ENCODE measurements at places on chromosomes 16 and 17.

DNA sequence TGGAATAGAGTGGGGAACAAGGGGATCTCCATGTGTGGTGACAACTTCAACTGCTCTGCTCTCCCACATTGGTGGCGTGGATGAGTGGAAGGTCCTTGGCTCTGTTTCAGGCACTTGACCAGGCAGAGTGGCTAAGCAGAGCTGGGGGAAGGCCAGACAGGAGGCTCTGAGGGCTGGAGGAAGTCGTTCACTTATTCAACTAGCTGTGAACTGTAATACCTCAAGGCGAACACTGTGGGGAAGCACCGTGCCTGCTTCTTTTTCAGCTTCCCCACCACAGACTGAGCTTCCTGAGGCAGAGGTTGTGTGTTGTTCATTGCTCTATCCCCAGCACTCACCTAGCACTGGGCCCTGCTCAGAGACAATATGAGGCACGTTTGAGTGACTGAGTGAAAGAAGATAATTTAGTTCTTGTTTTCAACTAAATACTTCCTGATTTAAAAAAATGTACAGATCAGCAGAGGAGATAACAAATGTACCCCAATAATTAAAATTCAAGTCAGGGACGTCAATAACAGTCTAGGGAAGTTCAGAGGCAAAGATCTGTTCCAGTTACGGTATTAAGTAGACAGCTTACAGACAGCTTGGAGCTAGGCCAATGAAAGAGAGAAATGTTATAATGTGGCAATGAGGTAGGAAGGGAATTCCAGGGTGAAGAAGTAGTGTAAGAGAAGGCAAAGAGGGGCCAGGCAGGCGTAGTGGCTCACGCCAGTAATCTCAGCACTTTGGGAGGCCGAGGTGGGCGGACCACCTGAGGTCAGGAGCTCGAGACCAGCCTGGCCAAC is 34.7 kb downstream of the MYO18A start:
- DNase-seq, result peak; percentile 43

- no peak for DNase-seq
Measured at GRCh38 chr16:89973654-89974335, 25.2 kb downstream of the DEF8 start.

DNA sequence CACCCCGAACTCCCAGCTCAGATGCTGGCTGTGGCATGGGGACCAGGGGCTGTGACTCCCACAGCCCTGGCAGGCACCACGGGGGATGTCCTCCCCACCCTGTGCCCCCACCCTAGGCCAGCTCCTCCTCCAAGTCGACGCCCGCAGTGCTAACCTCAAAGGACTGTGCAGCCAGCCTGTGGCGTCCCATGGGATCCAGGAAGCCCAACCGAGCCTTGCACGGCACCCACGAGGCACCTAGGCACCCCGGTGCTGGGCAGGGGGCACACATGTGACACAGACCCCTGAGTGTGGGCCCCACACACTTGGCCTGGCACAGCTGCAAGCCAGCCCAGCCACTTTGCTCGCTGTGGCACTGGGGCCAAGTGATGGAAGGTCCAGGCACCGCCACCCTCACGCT is 3.9 kb downstream of the GCGR start:
- DNase-seq, result no peak

GRCh38 chr17:1724351-1724868 is at the start of gene WDR81:
Gene WDR81 (plus strand): TSS chr17:1724704. CDS start chr17:1724960, 256 bp downstream.
- peak; percentile 75 for DNase-seq

DNA sequence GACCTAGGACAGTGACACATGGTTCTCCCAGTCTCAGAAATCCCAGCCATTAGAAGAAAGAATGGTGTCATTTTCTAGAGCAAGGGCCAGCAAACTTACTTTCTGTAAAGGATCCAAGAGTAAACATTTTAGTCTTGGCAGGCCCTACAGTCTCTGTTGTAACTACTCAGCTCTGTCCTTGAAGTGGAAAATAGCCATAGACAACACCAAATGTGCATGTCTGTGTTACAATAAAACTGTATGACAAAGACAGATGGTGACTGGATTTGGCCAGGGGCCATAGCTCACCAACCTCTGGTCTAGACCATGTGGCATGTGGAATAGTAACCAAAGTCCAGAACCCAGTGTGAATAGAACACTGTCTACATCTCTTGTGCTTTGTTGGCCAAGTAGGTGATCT is 286.5 kb downstream of the HS3ST4 start:
- no peak for DNase-seq

GRCh38 chr17:50891577-50891989 is 25.4 kb upstream of the TOB1 start:
- no peak for DNase-seq

DNA sequence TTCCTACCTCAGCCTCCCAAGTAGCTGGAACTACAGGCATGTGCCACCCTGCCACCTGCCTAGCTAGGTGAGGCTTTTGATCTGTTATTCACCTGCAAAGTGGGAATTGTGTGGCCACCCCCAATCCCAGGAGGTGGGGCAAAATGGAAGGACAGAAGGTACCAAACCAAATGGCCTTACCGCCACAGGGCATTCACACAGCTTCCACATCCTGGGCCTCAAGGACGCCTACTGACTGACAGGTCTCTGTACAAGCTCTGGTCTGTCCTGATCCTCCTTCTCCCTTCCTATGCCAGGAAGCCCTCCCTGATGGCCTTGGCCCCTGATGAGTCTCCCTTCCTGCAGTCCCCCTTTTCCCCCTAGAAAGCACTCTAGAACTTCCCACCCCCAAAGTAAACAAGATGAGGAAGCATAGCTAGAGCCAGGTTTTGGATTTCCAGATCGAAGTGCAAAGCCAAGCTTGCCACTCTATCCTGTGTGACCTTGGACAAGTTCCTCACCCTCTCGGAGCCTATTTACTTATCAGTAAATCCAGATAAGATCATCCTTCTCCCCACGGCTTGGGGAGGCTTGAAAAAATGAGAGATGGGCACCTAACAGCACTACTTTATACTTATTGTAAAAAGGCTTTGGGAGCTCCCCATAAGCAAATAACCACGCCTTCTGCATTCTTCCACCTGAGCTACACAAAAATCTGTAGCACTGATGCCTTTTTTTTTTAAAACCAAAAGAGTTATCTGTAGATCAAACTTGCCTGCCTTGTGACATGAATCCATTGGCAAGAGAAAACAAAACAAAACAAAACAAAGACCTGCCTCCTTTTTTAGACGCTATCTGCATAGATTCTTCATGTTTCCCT is 4.5 kb downstream of the PLLP start:
- DNase-seq, result no peak

DNA sequence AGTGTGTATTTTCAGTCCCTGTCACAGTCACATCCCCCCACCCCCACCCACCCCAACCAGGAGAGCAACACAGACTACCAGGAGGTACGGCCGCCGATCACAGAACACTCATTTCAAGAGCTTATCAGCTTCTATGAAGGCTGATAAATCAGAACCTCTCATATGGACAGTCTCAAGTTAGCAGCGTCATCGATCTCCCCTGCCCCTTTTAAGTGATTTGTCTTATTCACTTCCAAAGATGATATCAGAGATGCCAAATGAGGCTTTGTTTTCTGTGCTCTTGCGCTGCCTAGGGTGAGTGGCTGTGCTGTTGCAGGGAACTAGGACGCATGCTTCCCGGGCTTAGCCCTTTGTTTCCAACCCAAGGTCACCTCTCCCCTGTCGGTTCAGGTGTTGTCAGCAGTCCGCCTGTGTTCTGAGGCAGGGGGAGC is 26.8 kb upstream of the PMFBP1 start:
- DNase-seq, result no peak

- DNase-seq, result peak; percentile 17
Measured at GRCh38 chr17:80720610-80721577, 176.3 kb downstream of the RPTOR start.

GRCh38 chr17:79385962-79386563 is 224.8 kb downstream of the RBFOX3 start:
- no peak for DNase-seq

- no peak for DNase-seq
Measured at GRCh38 chr16:88558457-88559442, 11.5 kb upstream of the ZC3H18 start.

DNA sequence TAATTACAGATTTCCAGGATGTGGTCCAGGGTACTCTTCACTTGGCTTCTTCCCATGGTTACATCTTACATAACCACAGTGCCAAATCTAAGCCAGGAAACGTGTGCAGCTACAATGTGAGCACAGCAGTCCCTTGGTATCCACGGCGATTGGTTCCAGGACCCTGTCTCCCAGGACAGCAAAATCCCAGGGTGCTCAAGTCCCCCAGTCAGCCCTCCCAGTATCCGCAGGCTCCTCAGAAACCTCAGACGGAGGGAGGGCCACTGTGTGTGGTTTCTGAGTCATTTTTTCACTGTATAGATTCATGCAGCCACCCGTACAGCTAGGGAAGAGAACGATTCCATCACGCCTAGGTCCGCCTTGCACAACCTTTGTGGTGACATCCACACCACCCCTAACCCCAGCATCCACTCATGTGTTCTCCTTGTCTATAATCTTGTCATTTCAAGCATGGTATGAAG is 11.1 kb upstream of the ATP2C2 start:
- DNase-seq, result no peak

- no peak for DNase-seq
Measured at GRCh38 chr16:48340054-48340453, 45.2 kb downstream of the SIAH1 start.

DNA sequence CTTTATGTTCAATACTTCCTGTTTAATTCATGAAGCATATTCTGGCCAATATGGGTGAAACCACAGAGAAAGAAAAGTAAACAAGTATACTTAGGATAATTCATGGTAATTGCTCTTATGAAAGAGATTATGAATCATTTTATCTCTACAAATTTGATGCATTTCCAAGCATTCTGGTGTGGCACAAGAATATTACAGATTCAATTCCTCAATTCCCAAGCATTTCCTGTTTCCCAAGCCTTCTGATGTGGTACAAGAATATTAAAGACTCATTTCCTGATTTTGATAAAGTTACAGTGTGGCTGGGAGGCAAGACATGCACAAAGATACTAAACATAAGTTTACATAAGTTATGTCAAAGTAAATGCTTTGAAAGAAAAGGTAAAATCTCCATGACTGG is 126.1 kb upstream of the NUDT7 start:
- DNase-seq, result no peak

- DNase-seq, result no peak
Measured at GRCh38 chr16:50071075-50071671, 5.4 kb downstream of the HEATR3 start.

DNA sequence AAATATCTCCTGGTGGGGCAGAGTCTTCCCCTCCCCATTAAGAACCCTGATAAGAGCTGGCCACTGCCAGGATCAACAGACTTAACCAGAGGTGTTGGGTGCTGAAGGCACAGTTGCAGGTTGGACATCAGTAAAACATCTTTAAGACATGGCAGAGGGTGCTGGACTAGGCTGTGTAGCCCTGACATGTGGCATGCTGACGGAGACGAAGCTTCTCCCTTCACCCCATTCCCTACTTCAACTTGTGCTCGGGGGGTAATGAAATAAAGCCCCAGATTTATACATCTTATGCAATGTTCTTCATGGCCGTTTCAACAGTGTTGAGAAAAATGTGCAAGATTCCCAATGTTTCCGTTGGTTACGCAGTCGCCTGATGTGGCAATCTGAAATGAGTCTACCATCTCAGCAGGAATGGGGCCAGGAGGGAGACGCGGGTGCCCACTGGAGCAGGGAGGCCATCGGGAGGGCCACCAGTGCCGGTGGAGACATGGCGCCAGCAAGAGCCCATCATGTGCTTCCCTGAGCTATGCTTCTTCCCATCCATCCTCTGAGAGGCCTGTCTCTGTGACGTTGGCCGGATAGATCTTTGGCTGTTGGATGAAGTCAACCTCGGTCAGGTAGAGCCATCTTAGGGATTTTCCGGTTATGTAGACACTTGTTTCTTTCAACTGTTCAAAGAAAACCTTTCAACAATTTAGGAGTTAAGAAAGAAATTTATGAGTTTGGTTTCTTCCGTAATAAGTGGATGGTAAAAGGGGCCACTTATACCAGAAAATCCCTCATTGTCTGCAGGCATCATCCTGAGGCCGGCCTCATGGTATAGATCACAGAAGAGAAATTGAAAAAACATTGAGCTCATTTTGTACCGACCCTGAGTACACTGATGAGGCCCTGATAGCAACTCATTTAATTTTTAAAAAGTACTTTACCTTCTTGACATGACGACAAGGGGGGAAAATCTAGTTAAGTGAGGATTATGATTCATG is 6.4 kb downstream of the IRF8 start:
- DNase-seq, result no peak

GRCh38 chr17:8776881-8777280 is 18.5 kb upstream of the SPDYE4 start:
- no peak for DNase-seq

DNA sequence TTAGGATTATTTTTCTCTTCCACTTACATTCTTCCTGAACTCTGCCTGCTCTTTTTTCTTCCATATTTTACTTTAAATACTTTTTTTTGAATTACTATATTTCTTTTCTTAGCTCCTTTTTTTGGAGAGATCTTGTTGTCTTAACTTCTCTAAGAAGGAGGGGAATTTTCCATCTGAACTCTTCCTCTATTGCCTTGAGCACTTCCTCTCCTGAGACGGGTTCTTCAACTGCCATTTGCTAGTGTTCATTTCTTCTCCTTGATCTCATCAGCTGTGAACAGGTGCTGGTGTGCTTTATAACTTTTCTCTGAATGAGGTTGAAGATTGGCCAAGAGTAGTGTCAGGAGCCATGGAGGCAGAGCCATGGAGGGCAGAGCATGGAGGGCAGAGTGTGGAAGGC is 15.1 kb upstream of the CD300LD start:
- no peak for DNase-seq

DNA sequence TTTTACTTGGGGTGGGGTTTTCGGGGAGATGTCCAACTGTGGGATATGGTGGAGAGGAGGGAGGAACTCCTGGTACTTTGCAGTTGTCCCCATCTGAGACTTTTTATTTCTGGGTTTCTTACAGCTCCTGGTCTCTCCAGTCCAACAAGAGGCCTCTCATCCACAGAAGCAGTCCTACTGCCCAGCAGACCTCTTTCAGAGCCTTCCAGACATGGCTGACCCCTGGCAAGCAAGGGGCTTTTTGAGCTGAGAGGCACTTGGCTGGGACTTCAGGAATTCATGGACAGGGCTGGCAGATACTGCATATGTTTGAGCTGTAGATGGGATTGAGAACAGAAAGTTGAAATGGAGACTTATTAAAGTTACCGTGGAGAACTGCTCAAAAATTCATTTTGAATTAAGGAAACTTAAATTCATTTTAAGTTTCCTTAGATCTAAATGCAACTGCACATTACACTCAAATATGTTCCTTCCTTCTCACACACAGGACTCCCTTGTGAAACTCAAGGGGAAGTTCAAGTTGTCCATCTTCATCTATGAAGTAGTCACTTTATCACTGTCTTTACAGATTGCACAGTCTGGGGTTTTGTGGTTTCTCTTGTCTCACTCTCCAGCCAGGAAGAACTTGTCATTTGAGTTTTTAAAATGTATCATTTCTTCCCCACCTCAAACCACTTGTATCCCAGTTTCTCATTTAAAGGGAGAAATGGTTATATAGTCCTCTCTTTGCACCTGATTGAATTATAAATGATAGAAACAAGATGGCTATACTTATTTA is 1.1 kb downstream of the LASP1NB start:
- DNase-seq, result no peak

GRCh38 chr17:73347351-73347750 is 35.5 kb upstream of the CDC42EP4 start:
- DNase-seq, result no peak

GRCh38 chr17:35117984-35118383 is 1.7 kb downstream of the RAD51D start:
- DNase-seq, result no peak

- no peak for DNase-seq
Measured at GRCh38 chr17:9587969-9588656, 11.7 kb downstream of the CFAP52 start.

Data from stimulated activated CD8-positive, alpha-beta memory T cell treated with anti-CD3 and anti-CD28 coated beads, Interleukin-4, amount 100 ng/mL, for 4 hours (primary cell).